Left renal cortex interstitium (tissue), 4 donors: ENCODE measurements at places on chromosomes 13 and 19.

DNA sequence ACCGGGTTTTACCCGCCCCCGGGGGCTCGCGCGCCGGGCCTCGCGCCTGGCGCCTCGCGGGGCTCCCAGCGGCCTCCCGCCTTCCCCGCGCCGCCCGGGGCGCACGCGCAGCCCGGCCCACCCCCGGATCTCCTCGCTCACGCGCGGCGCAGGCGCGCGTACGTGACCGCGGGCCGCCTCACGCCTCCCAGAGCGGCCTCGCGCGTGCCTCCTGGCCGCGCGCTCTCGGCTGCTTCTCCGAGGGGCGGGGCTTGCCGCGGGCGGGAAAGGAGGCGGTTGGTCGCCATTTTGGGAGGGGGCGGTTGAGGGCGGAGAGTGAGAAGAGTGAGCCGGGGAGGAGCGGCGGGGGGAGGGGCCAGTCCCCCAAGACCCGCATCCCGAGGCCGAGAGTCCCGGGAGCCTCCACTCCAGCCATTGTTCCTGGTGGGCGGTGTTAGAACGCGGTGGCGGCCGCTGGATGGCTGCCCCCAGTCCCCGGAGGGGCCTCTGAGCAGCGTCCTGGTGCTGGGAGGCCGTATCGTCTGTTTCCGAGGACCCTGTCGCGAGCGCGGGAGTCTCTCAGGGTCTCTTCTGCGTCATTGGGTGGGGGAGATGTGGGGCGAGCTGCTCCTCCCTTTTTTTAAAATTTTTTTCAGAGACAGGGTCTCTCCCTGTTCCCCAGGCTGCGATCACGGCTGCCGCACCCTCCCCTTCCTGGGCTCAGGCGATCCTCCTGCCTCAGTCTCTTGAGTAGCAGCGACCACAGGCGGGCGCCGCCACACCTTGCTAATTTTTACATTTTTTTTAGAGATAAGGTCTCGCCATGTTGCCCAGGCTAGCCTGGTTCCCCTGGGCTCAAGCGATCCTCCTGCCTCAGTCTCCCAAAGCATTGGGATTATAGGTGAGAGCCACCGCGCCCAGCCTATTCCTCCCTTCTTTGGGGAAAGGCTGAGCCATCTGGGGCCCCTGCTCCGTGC lies at the start of gene ZNF541:
Gene ZNF541 (minus strand): TSS at position 78 of the 956 bp plus-strand sequence. CDS start 17,292 bp downstream, outside the sequence.
- peak; percentile 24 for DNase-seq

- DNase-seq, result no peak
Measured at GRCh38 chr13:44565881-44566280, 10.2 kb downstream of the TSC22D1 start.

GRCh38 chr13:29858231-29858630 lies 7.8 kb upstream of the UBL3 start:
- DNase-seq, result no peak

DNA sequence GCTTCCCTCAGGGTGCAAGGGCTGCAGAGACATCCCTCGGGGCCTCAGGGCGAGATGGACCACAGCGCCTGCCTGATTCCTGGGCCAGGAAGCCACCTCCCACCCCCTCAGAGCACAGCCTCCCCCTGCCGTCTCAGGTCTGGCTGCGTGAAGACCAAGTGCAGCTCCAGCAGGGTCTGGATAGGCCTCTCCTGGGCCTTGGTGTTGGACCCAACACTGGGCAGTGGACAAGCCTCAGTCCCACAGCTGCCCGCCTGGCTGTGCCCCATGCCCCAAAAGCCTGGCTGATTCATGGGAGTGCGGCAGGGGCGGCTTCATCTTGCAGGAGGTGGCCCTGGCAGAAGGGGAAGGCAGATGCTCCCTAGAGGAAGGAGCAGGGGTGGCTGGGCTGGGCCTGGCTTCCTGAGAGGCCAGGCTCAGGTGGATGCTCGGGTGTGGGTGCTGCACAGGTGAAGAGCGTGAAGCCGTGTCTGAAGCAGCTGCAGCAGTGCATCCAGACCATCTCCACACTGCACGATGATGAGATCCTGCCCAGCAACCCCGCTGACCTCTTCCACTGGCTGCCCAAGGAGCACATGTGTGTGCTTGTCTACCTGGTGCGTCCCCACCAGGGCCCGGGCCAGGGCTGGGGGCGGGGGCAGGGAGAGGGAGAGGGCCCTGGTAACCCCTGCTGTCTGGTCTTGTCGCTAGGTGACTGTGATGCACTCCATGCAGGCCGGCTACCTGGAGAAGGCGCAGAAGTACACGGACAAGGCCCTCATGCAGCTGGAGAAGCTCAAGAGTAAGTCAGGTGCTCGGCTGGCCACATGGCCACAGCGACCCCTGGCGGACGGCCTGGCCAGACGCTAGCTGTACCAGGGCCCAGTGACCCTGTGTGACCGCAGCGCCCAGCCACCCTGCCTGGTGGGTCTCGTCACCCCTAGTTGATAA lies 21.7 kb downstream of the MAU2 start:
- no peak for DNase-seq

- DNase-seq, result no peak
Measured at GRCh38 chr13:104595511-104595910, 1529.3 kb upstream of the SLC10A2 start.

GRCh38 chr13:100098445-100099116 lies 9.7 kb downstream of the PCCA start:
- DNase-seq, result no peak

GRCh38 chr13:27631156-27631555 lies 9.5 kb downstream of the POLR1D start:
- DNase-seq, result no peak

DNA sequence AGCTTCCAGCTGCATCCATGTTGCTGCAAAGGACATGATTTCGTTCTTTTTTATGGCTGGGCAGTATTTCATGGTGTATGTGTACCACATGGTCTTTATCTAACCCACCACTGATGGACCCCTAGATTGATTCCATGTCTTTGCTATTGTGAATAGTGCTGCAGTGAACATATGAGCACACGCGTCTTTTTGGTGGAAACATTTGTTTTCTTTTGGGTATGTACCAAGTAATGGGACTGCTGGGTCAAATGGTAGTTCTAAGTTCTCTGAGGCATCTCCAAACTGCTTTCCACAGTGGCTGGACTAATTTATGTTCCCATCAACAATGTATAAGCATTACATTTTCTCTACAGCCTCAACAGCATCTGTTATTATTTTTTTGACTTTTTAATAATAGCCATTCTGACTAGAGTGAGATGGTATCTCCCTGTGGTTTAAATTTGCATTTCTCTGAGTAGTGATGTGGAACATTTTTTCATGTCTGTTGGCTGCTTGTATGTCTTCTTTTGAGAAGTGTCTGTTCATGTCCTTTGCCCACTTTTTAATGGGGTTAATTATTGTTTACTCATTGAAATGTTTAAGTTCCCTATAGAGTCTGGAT lies 6.8 kb upstream of the UBE2L5 start:
- no peak for DNase-seq

DNA sequence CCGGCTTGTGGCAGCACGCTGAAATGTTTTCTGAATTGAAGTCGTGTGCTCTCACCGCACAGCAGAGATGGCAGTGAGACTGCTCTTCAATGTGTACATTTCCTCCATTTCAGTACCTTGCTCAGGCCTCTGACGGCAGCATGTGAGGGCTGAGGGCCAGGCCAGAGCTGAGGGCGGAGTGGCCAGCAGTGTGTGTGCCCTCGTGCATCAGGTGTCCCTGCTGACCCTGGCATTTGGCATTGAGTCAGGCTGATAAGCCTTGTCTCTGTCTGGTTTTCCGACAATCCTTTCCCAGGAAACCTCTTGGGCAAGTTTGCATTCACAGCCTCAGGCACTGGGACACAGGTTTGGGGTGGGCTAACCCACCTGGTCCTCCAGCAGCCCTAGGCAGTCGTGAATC lies 62.3 kb downstream of the EFNB2 start:
- DNase-seq, result no peak

DNA sequence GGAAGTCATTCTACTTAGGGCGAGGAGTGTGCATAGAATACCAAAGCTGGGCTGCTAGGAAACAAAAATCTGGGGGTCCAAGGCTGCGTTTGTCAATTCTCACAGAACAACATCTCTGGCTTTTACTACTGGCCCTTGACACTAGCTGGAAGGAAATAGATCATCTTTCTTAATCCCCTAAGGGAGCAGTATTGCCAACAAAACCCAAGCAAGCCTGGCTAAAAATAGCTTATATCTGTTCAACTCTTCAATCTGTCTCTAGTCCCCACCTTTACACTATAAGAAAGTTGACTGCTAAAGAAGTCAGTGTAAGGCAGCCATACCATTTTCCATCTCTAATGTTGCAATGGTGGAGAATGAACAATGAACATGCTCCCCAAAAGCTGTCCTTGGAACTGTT lies 107.8 kb upstream of the SPRY2 start:
- no peak for DNase-seq

GRCh38 chr13:98752467-98753290 lies at the start of gene SLC15A1:
TSS of gene SLC15A1 (minus strand) at chr13:98752672. CDS start at chr13:98752598, 74 bp downstream.
- no peak for DNase-seq

GRCh38 chr19:14342809-14343208 lies 38.4 kb upstream of the ADGRE5 start:
- DNase-seq, result no peak

DNA sequence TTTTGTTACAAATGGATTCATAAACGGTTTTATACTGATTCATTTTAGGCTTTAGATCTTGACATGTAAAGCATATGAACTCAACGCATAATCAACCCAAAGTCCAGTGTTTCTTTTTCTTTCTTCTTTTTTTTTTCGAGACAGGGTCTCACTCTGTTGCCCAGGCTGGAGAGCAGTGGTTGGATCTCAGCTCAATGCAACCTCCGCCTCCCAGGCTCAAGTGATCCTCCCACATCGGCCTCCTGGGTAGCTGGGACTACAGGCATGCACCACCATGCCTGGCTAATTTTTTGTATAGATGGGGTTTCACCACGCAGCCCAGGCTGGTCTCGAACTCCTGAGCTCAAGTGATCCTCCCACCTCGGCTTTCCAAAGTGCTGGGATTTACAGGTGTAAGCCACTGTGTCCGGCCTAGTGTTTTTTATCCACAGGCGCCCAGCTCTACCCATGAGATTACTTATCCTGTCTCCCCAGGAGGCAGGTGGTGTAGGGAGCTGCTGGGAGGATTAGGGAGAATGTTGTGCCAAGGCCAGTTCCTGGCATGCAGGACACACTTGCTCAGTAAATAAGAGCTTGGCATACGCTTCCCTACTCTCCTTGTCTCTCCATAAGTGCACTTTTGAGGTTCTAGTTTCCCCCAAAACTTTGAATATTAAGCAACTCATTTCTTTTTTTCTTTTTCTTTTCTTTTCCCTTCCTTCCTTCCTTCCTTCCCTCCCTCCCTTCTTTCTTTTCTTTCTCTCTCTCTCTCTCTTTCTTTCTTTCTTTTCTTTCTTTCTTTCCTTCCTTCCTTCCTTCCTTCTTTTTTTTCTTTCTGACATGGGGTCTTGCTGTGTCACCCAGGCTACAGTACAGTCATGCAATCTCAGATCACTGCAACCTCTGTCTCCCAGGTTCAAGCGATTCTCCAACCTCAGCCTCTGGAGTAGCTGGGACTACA lies 4.8 kb upstream of the CEBPA start:
- DNase-seq, result no peak

DNA sequence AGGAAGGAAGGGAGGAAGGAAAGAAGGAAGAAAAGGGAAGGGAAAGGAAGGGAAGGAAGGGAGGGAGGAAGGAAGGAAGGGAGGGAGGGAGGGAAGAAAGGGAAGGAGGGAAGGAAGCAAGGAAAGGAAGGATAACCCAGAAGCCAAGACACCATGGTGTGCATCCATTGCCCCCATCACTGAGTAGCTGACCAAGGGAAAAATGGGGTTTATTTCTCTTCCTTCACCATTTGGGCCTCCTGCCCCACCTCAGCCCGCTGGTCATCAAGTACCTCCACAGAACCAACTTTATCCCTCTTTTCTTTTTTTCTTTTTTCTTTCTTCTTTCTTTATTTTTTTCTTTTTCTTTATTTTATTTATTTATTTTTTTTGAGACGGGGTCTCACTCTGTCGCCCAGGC lies 20.4 kb downstream of the CABP5 start:
- DNase-seq, result no peak

DNA sequence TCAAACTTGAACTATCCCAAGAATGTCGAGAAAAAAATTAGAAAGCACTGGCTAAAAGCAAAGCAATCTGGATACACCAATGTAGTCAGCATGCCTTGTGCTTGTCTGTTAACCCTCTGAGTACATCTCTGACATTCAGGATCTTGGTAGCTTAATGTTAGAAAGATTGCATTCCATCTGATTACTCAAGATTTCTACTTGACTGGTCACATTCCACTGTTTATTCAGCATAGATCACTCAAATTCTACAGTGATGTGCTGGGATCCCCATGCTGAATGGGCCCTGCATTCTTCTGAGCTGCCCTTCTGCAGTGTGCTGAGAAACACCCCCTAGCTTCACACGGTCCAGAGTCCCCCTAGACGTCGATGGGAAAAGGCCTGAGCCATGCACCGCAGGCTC lies 295.4 kb upstream of the MAB21L1 start:
- DNase-seq, result no peak

DNA sequence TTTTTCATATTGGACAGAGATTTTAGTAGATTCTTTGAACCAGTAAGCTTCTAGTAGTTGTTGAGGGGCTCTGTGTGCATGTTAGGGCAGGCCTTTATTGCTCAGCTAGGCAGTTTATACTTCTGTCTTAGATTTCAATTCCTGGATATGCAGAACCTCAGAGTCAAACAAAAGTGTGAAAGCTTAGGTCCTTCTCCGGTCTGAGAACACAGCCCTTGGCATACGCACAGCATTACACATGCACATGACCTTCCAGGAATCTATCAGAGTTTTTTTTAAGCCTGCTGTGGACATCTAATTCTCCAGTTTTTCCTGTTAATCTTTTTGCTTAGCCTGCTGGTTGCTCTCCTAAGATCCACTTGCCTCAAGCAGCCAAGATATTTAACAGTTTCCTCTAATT lies 77.9 kb upstream of the KL start:
- DNase-seq, result no peak

DNA sequence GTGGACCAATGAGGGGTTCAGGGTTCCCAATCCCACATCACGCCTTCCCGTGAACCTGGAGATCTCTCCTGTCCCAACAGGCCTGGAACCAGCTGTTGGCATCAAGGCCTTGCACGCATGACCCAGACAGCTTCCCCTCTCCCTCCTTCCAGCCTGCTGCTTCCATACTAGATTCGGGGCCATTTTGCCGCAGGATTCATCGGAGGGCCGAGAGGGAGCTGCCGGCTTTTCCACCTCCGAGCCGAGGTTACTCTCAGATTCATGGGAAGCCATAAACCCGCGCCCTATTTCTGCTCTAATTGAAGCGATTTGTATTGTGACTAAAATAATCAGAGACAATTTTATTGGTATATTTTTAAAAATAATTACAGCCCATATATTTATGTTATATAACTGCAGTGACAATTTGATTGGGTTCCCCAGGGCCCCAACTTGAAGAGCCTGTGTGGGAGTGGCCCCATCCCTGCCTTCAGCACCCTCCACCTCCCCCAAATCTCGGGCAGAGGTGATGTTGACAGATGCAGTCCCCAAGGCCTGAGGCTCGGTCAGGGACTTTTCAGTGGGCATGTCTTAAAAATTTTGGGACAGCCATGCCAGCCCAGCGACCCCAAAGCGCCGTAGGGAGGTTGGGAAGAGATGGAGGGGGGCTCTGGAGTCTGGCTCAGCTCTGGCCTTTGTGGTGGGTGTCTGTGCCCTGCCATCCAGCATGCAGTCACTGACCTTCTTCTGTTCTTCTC lies 30.8 kb upstream of the PEPD start:
- no peak for DNase-seq

GRCh38 chr13:42524487-42525034 lies 49.4 kb upstream of the TNFSF11 start:
- no peak for DNase-seq
